ENCODE measurements at places on chromosomes 3 and 15.

DNA sequence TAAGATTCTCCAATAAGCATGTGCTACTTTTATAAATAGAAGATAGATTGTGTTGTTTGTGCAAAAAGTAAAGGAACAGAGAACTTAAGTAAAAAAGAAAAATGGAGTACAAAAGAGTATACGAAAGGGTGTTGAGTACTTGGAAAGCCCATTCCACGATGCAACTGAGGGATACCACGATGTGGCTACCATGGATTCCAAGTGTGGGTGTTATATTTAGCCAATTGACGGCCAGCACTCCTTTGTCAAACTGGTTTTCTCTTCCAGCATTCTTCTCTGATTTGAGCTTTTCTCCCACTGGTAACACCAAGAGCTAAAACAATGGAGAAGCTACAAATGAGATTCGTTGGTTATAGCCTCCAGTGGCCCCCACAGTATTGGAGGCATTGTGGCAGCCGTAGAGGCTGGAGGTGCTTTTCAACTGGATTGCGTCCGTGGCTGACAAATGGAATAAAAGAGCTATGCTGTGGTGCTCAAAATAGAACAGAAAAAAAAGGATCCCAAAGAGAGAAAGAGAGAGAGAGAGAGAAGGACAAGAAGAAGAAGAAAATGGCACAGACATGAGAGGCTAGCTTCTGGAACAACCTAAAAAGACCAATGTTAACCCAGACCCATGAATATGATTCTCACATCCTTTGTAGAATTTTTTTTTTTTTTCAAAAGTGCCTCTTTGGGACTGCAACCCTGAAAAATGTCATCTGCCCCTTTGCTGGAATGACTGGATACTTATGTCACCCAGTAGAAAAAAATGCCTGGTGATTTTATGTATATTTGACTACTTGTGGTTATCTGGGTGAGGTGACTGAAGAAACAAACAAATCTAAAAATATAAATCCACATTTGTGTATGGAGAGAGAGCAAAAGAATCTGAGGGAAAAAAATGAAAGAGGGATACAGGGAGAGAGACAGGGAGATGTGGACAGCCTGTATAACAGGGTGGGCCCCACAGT, 345.1 kb downstream of the RORA start:
- DNase-seq = no peak

DNA sequence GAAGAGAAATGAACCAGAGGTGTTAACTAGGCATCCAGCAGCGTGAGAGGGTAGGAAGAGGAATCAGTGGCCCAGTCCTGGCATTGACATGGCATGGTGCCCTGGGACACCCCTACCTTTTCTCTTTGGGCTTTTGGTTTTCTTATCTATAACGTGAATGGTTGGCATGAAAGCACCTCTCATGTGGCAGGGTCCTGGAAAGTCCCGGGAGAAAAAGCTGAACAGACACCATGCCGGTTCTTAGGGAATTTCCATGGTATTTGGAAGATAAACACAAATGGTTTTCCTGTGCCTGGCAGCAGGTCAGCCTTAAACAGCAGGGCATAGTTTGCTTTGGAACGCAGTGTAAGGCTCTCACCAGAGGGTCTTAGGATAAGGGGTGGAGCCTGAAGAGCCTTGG, 15.4 kb downstream of the ARNT2 start:
- DNase-seq = no peak

DNA sequence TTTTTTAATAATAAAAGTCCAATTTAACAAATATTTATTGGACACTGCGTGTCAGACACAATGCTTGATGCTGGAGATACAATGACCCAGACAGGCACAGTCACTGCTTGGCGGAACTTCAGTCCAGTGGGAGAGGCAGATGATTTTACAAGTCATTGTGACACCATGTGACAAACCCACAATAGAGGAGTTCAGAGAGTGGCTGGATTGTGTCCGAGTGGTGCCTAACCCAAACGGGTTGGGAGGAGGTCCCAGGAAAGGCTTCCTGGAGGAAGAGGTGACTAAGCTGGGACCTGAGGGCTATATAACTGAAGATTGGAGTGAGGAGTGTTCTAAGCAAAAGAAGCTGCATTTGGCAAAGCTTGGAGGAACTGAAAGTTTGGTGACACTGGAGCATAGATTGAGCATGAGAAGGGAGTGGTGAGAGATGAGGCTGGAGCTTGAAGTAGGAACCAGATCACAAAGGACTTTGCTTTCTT, 41.4 kb downstream of the CRTC3 start:
- no peak for DNase-seq

- peak; percentile 83 for DNase-seq
These were observed 82.4 kb downstream of the WWTR1 start for GRCh38 chr3:149575213-149575960.

Measured in HS-27A (cell line).